ENCODE measurements at places on chromosomes 2 and 18.

DNA sequence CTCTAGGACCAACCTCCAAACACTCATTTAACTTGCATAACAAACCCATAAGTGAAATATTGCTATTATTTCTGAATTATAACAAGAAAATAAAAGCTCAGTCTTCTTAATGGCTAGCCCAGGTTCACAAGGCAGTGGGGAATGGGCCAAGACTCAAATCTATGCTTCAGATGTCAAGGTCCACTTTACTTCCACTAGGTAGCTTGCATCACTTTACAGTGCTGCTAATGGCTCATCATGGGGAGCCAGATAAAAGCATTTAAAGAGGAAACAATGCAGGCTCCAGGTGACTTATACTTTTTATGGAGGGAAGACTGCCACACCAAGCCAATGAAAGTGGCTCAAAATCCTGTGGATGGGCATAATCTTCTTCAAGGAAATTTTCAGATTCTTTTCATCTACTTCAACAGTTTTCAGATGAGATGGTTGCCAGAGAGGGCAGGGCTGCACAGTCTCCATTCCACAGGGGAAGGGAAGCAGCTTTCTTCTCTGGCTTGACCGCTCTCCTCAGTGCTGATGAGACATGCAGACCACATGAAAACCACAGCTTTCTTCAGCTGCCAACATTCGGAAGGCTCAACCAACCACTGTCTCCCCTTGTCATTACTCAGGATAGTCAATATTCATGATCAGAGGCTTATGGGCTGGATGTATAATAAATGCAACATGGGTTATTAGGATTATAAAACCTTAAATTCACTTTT, 361.9 kb upstream of the MEX3C start:
- no peak for DNase-seq

- DNase-seq, result no peak
These were observed 27.2 kb downstream of the CDKL4 start for GRCh38 chr2:39216346-39217191.

DNA sequence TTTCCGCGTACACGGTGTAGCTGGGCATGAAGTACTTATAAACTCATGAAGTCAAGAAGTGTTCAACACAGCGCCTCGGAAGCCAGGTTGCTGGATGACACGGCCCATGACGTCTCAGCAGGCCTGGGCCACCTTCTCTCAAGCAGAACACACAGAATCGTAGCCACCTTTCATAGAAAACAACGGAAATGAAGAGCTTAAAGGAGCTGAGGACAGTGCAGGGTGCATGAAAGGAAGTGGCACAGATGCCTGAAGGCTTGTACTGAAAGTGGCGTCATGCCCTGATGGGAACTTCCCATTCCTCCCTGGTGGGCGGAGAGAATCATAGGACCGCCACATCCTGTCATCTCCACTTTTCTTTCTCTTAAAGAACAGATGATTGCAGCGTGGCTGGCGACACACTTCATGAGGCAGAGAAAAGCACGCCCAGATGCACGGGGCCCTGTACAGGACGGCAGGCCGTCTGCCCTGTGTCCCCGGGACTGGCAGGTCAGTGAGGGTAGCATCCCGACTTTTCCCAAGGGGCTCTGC, 31.1 kb downstream of the HDAC4 start:
- DNase-seq, result no peak

DNA sequence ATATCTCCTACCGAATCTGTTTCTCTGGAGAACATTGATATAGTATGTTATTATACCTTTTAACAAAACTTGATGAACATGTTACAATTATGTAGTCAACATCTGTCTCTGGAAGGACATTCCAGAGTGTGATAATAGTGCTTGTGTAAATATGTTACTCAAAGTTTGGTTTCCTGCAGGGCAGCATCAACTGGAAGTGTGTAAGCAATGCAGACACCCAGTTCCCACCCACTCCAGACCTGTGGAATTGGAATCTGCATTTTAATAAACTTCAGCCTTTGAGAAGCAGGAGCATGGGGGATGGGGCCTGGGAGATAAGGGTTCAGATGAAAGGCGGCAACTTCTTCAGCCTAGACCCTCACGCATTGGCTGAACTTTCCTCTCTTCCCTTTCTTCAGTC, 398.9 kb downstream of the RND3 start:
- DNase-seq, result no peak

DNA sequence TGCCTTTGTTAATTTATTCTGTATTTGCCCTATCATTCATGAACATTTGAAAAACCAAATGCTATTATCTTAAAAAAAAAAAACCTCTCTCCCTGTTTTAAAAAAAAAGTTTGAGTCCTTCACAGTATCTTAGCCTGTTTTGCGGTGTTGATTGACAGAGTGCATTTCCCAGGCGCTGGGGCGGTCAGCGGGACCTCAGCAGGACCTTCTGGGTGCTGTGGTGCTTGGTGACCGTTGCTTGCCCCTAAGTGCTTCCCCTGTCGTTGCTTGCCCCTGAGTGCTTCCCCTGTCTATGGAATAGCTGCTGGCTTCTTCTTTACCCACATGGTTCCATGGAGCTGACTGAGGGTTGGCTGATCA, 12.1 kb downstream of the ATP6V1C2 start:
- DNase-seq, result no peak

DNA sequence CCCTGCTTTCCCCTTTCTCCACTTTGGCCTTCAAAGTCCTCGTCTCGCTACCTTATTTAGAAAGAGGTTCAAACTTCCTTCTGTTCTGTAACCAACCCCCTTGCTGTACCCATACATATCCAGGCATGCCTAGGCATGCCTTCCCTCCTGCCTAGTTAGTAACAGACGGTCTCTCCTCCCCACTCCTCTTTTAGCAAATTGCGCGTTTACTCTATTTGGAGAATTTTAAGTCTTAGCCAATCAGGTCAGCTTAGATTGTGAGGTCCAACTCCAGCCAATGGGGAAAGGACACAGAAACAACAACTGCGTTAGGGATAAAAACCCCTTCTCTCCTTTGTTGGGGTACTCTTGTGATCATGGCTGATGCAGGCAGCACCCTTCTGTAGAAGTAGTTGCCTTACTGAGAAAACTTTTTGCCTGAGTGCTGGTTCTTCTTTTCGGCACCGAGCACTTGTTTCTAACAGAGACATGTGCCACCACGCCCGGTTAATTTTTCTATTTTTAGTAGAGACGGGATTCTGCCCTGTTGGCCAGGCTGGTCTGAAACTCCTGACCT, 85.9 kb upstream of the FOXI3 start:
- no peak for DNase-seq

DNA sequence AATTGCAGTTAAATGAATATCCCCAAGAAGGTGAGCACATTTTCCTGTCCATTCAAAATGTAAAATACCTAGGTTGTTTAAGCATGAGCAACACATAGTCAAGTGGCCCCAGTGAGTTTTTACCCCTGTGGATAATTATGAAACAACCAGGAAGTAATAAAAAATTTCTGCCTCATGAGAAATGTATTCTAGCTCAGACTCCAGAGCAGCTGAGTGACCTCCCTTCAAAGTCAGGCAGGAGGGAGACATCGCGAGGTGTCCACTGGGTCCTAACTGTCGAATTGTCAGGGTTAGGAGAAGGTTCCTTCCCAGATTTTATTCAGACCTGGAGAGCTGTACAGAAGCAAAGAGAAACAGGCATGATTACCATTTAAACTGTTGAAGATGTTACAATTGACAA, 416.6 kb upstream of the SMIM21 start:
- DNase-seq, result no peak

DNA sequence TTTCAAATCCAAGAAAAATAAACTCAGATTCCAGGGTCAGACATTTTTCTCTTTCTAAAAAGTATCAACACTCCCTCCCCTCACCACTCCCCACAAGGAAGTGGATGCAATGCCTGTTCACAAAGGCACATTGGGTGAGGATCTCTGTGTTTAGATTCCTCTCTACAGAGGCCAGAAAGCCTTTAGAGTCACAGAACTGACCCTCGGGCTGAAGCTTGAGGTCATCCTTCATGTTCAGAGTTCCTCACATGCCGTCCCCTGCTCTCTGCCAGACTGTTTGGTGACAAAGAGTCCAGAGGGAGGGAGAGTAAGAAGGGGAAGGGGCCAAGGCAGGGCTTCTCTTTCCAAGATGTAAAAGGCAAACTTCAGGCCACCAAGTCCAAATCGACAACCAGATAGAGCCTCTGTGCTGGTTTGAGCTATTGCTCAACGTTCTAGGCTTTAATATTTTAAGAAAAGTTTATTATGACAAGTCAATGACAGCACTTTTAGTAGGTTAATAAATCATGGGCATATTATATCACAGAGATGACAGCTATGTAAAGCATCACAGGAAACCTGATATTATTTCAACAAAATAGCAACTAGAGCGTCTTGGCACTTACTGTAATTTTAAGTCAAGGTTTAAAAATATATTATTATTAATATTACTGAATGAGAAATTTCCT, 269.4 kb downstream of the ETAA1 start:
- DNase-seq, result peak; percentile 88

- DNase-seq, result no peak
These were observed 84.8 kb upstream of the TCF4 start for GRCh38 chr18:55672574-55673361.

DNA sequence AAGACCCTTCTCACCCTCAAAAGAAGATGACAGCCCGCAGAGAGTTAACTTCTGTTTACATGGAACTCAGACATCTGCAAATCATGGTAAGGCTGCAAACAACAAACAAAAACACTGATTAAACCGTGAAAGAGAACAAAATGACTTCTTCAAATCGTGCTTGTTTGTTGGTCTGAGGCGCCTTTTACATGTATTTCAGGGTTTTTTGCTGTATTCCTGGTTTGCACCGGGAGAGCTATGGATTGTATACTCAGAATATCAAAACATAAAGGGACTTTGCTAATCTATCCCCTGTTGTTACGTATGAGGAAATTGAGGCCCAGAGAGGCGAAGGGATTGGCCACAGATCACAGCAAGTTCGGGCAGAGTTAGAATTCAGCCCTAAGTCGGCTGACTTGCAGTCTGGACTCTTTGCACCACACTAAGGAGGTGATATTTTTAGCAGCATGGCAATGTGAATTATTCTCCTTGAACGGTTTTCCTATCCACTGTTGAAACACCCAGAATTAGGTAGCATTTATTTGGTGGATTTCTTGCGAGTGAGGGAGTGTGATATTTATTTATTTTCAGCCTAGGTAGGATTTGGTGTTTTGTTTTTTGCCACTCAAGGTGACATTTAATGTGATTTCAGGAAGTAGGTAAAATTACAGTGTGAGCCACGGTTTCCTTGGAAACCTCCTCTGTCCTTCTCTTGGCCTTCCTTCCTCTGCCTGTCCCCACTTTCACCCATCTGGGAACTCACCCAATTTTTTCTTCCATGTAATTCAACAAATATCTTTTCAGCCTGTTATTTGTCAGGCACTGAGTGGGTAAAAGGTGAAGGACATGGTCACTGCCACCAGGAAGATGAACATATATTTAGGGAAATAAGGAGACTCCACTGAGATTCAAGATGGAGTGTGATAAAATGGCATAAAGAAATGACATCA, 980 bp upstream of the PDE6D start:
- no peak for DNase-seq

GRCh38 chr2:168053676-168054075, 193.7 kb downstream of the STK39 start:
- DNase-seq, result no peak

DNA sequence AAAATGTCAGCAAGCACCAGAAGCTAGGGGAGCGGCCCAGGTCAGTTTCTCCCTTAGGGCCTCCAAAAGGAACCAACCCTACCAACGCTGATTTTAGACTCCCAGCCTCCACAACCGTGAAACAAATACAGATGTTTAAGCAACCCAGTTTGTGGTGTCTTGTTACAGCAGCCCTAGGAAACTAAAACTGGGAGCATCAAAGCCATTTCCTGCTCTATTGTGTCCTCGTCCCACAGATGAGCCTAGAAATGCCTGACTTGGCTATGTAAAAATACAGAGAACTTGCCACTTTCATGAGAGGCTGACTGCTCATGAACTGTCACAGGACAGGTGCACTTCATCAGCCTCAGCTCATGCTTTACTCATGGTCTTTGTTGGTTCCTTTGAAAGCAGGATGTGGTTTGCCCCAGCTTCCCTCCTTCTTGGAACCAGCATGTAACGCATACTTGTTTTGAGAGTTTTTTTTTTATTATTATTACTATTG, 97.6 kb upstream of the SLC39A10 start:
- DNase-seq, result no peak

GRCh38 chr2:110099471-110100225, 16.0 kb downstream of the MALL start:
- peak; percentile 52 for DNase-seq

- no peak for DNase-seq
These were observed 70.2 kb downstream of the LBH start for GRCh38 chr2:30301551-30301950.

DNA sequence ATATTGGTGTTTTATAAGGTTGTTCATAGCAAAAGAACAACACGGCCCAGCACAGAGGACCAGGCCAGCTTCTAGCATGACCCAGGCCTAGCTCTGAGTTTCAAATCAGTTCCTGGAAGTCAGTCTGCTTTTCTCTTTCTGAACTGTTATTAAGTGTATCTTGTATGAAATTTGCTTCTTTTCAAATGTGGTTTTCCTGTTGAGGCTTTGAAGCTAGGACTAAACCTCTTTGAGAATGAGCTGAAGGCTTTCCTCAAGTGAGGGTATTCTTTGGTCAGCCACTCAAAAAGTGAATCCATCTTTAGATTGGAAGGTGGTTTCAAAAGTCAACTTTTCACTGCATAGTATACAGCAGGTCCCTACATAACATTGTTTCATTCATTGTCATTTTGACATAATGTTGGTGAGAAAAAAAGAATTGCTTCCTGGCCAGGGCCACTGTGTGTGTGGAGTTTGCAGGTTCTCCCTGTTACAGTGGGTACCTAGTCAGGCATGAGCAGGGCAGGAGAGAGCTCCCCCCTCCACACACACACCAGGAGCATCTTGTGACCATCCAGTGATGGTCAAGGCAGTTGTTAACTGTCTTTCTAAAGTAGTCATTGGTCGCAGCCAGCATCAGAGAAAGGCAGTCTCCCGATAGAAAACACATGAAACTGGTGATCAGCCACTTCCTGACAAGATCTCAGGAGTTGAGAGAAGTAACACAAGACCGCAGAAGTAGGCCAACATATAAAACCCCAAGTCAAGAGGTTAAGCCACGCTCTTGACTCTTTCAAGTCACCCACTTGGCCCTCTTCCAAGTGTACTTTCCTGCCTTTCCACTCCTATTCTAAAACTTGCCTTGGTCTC, 6.7 kb upstream of the ACAA2 start:
- DNase-seq, result no peak

DNA sequence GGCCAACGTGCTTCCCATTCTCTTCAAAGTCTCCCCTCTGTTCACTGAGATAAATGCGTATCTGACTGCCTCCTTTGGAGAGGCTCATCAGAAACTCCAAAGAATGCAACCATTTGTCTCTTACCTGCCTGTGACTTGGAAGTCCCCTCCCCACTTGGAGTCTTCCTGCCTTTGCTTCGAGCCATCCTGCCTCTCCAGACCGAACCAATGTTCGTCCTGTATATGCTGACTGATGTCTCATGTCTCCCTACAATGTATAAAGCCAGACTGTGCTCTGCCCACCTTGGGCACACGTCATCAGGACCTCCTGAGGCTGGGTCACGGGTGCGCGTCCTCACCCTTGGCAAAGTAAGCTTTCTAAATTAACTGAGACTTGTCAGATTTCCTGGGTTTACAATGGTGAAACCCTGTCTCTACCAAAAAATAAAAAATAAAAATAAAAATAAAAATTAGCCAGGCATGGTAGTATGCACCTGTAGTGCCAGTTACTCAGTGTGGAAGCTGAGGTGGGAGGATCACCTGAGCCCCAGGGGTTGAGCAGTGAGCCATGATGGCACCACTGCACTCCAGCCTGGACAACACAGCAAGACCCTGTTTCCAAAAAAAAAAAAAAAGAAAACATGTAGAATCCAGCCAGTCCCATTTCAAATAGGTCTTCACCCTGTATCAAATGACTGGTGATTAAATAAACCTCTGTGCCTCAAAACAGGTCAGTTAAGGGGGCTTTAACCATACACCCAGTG, 29.0 kb downstream of the HDLBP start:
- no peak for DNase-seq

- DNase-seq, result no peak
These were observed 197.4 kb upstream of the SRD5A2 start for GRCh38 chr2:31778153-31778552.

All from coronary artery (tissue), 2 donors.